ENCODE measurements at places on chromosomes 7 and 10. TPM values are rescaled to one million over a fixed set of nuclear protein-coding genes. Genes with fewer than 3 reads are reported as not detected.

PNLIPRP2 gene
- 0.49 TPM for total RNA-seq

CYP3A7 gene
- total RNA-seq: 0.58 TPM

HMX2 gene
- total RNA-seq: not detected

ABI1 gene
- total RNA-seq: 46.0 TPM

Data from muscle of leg (tissue), 16 donors.